ENCODE measurements at places on chromosomes 4 and X.

GRCh38 chr4:48141048-48141447, 7.0 kb upstream of the TXK start:
- DNase-seq, result peak; percentile 23

GRCh38 chrX:40209951-40210617, 112.3 kb upstream of the BCOR start:
- peak; percentile 54 for DNase-seq

GRCh38 chrX:21427086-21427485, 52.9 kb downstream of the CNKSR2 start:
- no peak for DNase-seq

- no peak for DNase-seq
Measured at GRCh38 chr4:163492951-163493504, 1.5 kb upstream of the TMA16 start.

GRCh38 chrX:39627257-39627656, 470.5 kb downstream of the BCOR start:
- no peak for DNase-seq

DNA sequence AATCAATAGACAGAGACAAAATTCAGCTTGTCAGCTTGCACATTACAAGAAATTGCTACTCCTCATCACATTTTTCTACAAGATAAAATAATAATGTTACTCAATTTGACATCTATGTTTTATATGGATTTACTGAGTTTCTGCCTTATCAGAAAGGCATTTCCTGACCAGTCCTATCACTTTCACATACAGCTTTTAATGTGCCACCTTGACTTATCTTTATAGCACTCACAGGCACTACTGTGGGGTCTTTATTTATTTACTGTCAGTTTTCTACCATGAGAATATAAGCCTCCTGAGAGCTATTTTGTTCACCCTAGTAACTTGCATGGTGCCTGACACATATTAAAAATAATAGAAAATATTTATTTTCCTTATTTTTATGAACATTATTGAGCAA, 6.0 kb downstream of the NDST4 start:
- no peak for DNase-seq

DNA sequence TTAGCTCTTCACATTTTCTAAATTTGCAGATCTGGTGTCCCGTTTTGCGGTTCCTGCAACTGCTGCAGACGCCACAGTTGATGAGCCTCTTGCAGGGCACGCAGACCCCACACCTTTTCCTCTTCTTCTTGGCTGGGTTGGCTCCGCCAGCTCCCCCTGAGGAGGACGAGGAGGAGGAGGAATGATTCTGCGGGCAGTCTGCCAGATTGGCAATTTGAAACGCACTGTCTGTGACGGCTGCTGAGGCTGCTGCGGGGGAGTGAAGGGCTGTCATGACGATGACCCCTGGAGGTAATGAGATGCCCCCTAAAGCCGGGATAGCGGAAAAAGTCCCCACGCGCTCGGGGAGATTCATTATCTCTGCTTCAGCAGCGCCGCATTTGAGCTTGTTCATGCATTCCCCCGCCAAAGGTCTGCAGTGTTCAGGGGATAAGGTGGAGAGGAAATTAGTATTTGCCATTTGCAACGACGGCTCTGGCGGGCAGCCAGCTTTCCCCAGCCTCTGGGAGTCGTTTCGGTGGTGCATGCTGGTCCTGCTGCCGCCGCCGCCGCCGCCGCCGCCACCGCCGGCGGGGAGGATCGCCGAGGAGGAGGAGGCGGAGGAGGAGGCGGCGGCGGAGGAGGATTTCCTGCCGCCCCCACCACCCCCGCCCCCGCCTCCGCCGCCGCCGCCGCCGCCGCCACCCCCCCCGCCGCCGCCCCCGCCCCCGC, 3.8 kb downstream of the CXXC4 start:
- peak; percentile 6 for DNase-seq

- DNase-seq, result no peak
Measured at GRCh38 chr4:102223461-102223860, 121.8 kb downstream of the SLC39A8 start.

GRCh38 chrX:46140272-46140671, 404.9 kb downstream of the ZNF674 start:
- no peak for DNase-seq

GRCh38 chrX:21757960-21758359, at the start of gene SMPX:
Gene SMPX, minus strand, starts transcription at chrX:21758116. Its CDS starts 3,826 bp downstream, at chrX:21754290.
- DNase-seq, result no peak

DNA sequence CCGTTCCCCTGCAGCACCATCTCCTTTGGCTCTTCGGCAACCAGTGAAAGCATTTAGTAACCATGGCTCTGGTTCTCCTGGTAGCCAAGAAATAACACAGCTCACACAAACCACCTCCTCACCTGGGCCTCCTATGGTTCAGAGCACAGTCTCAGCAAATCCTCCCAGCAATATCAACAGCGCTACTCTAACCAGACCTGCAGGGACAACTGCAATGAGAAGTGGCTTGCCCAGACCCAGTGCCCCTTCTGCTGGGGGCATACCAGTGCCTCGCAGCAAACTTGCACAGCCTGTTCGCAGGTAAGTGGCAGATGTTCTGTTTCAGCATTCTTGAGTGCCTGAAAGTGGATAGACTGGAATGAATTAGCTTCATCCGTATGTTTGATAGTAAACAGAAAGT, 63.0 kb upstream of the SLC10A4 start:
- no peak for DNase-seq

DNA sequence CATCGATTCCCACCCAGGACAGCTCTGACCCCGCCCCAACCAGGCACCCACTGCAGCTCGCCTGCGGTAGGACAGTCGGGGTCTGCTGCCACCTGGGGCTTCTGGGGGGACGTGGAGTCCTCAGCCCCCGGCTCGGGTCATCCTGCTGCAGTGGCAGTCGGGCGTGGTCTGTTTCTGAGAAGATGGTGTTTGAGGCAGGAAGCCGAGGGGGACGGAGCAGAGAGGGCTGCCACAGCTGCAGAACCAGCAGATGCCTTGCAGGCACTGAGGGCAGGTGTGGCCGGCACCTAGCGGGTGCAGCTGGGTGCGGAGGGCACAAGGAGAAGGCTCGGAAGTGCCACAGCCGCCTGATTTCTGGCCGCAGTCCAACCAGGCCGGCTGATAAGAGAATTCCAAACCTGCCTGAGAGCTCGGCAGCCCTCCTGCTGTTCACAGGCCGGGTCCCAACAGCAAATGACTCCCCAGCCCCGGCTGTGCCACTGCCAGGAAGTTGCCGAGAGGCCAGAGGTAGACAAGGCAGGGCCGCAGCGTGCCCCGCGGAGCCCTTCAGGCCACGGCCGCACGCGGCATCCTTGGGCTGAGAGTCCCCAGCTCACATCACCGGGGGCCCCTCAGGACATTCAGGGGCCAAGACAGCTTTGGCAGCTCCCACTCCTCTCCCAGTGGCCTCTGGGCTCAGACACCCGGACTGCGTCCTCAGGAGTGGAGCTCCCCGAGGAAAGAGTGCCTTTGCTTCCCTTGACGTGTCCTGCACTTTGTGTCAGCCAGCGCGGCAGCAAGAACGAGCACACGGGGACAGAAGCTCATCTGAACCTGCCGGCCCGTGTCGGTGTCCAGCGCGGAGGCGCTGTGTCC, 9.4 kb upstream of the CPLX1 start:
- DNase-seq, result no peak

GRCh38 chr4:83010111-83010521, 507 bp downstream of the LIN54 start:
- DNase-seq, result no peak

DNA sequence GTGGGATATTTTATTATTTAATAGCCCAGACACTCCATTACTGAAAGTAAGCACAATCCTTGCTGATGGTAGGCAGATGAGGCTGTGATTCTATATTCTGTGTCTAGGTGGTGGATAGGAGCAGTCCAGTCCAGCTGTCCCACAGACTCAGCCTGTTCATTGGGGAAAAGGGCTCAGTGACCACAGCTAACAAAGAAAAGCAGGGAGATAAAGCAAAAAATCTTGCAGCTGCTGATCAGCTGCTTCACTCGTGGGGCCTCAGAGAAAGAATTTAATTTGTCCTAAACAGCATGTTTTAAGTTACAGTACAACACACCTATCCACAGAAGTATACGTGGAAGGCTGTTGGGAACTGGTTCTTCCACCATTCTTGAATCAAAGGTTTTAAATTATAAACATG, 40.7 kb upstream of the ANK2 start:
- no peak for DNase-seq

- DNase-seq, result no peak
Measured at GRCh38 chr4:139553751-139554641, 2.0 kb downstream of the SETD7 start.

DNA sequence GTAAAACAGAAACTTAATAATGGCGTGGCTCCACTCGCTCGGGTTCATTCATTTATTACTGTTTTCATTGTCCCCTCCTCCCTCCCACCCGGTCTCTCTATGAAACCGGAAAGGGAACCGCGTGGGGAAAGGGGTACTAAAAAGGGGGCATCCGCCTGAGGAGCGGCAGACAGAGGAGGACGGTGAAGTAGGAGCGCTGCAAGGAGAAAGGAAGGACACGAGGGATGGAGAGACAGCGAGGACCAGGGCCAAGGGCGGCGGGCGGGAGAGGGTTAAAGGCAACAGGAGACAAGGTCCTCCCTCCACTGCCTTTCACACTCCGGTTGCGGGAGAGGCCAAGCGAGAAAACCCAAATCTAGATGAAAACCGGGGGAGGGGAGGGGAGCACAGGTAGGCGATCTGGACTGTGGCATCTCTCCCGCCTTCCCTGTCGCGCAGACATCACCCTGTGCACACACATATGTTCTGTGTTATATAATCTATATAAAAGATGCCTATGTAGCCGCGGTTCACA, 829 bp downstream of the ELOVL6 start:
- no peak for DNase-seq

DNA sequence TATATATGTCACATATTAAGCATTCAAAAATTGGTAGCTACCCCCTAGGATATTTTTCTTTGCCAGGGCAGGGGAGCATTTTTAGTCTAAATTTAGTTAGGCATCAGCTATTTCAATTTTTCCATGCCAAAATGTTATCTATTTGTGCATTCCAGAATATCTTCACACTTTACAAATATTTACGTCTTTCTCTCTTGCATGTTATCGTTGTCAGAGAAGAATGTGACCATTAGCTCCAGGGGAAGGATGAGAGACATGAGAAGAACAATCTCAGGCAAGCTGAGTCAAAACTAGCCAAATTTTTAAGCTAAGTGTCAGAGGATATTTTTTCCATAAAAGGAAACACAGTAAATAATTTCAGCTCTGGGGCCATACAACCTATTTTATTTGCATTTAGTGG, 885.0 kb upstream of the EPHA5 start:
- DNase-seq, result no peak

DNA sequence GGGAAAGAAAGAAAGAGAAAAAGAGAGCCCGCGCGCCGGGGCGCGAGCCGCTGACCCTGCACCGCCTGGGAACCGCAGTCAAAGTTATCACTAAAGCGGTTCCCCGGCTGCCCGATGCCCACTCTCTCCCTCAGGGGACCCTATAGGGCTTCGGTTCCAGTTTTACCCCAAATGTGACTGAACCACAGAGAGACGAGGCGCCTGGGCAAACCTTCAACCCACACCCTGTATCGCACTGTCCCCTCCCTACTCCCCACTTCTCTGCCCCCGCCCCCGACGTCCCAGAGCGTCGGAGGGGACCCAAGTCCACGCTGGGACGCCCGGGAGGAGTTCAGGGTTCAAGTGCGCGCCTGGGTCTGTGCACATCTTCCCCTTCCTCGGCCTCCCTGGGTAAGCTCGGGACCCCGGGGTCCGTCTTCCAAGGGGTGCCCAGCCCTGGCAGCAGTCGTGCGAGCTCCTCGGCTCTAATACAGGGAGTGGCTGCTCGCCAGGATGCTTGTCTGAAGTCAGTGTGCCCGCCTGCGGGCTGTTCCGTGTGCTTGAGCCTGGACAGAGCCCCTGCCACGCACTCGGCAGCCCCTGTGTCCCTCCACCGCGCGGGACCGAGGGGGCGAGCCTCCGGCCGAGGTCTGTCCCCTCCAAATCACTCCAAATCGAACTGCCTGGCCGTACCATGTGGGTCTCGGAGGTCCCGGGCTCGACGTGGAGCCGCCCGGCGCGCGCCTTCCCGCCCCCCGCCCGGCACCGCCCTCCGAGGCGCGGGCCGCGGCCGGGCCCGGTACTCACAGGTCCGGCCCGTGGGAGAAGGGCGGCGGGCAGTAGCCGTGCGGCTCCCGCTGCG, 960 bp downstream of the TRPC3 start:
- DNase-seq, result no peak

- no peak for DNase-seq
Measured at GRCh38 chrX:129523079-129523911, at the start of gene SMARCA1. Gene SMARCA1, minus strand, starts transcription at chrX:129523490. Its CDS starts 120 bp downstream, at chrX:129523370.

- DNase-seq, result no peak
Measured at GRCh38 chr4:12137575-12137974, 708.9 kb upstream of the HS3ST1 start.

DNA sequence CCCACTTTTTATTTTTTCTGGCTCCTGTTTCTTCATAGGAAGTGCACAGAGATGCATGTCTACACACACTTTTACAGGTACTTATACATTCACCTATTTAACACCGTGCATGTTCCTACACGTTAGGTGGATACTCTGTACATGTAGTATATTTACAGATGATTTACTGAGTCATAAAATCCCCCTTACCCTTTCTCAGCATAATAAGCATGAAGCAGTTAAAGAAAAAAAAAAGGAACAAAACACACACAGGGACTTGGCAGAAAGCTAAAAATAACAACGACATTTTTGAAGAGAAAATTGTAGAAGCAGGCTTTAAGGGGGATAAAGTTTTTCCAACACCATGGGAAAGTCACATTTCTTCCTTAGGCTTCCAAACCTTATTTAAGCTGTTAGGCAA, 96.4 kb upstream of the IQCM start:
- DNase-seq, result no peak

DNA sequence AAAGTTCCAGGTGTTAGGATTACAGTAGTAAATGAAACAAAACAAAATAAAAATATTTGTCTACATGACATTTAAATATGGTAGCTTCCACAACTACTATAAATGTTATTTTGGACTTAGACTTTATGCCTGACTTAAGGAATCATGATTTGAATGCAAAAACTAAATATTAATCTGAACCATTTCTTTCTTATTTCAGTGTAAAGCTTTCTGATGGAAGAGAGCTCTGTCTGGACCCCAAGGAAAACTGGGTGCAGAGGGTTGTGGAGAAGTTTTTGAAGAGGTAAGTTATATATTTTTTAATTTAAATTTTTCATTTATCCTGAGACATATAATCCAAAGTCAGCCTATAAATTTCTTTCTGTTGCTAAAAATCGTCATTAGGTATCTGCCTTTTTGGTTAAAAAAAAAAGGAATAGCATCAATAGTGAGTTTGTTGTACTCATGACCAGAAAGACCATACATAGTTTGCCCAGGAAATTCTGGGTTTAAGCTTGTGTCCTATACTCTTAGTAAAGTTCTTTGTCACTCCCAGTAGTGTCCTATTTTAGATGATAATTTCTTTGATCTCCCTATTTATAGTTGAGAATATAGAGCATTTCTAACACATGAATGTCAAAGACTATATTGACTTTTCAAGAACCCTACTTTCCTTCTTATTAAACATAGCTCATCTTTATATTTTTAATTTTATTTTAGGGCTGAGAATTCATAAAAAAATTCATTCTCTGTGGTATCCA, 1.6 kb downstream of the CXCL8 start:
- no peak for DNase-seq

Measured in stromal cell of bone marrow (primary cell).